ENCODE measurements at places on chromosomes 4 and X.

DNA sequence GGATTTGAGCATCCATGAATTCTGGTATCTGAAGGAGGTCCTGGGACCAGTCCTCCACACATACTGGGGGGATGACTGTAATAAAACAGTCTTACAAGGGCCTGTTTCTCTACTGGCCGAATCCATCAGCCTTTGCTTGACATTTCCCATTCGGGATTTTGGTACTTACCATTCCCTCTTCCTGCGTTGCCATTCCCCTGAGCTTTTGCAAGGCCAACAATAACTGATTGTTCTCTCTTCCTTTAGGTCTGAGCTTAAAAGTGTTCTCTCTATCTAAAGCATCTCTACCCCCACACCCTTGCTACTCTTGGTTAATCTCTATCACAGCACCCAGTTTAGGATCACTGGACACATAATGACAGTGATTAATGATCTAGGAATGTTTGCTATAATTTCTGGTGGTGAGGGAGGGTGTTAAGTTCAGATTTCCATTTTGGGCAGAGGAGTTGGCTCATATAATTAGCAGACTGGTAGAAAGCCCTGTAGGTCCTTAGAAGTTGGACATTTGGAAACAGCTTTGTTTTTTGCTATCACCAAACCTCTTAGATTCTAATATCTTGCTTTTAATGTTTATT lies 29.4 kb downstream of the TMA16 start:
- DNase-seq, result no peak

DNA sequence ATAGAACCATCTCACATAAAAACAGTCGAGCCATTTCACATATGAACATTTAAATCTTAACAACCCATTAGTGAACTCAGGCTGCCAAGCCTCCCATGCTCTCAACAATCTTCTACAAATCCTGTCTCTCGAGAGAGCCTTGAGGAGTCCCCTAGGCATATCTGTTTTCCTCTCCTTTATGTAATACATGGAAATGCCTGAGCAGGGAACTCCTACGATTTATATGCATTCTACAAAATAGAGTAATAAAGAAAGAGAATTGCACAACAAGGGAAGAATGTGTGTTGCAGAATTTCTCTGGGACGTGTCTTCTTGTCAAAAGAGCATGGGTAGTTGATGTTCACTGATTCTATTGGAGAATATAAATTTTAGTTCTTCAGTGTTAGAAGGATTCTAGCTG lies 101.8 kb upstream of the VCX2 start:
- DNase-seq, result no peak

GRCh38 chrX:19609541-19609940 lies 94.2 kb upstream of the MAP3K15 start:
- DNase-seq, result no peak

- DNase-seq, result no peak
Measured at GRCh38 chr4:186104890-186105646, 564 bp downstream of the FAM149A start.

DNA sequence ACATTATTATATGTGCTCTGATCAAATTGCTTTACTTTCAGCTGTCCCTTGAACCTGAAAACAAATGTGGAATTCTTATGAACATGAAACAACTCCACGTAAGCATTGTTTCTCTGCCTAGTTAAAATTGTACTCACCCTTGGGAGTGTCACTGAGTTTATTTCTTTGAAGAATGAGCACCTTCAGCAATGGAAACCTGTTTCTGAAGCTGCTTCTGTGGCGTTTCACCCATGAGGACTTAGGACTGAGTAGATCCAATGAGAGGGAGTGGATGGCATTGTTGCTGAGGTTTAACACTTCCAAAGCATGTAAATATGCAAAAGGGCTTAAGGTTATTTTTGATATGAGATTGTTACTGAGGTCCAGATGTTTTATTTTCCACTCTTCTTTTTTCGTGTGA lies 3.2 kb downstream of the LRRC66 start:
- no peak for DNase-seq

- DNase-seq, result no peak
Measured at GRCh38 chr4:727576-727975, 21.9 kb downstream of the PCGF3 start.

GRCh38 chr4:21856301-21856700 lies 92.3 kb downstream of the KCNIP4 start:
- no peak for DNase-seq

- no peak for DNase-seq
Measured at GRCh38 chr4:112736718-112737135, 99.8 kb downstream of the LARP7 start.

- DNase-seq, result no peak
Measured at GRCh38 chrX:15676886-15677285, 12.3 kb upstream of the CLTRN start.

DNA sequence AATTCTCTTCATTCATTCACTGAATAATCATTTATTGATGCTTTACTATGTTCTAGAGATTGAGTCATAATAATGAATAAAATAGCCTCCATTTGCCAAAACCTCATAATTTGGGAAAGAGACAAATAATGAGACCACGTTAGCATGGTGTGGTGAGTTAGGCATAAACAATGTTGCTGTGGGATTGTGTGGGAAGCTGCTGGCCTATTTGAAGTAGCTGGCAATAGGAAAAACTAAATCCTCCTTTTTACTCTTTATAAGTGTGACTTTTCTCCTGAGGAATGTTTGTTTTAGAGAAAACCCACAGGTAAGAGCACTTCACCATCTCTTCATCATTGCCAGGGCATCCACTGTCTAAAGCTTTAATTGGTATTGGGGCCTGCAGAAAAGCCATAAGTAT lies 95.3 kb downstream of the AREG start:
- DNase-seq, result no peak

- DNase-seq, result no peak
Measured at GRCh38 chrX:93538575-93538974, 134.8 kb downstream of the NAP1L3 start.

DNA sequence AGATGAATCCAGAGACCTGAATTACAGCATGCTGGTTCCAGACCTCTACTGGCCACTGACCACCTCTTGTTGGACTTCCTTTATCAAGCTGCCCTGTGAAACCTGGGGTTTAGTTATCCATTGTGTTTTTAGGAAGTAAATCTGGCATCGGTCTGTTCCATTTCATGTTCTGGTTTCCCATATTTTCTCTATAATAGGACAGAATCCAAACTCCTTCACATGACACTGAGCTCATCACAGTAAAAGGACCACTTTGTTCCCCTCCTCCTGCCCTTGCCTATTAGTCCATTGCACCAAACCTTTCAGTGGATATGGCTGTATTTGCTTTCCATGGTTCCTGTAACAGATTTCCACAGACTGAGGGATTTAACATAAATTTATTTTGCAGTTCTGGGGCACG lies 4.0 kb downstream of the MFAP3L start:
- DNase-seq, result no peak

DNA sequence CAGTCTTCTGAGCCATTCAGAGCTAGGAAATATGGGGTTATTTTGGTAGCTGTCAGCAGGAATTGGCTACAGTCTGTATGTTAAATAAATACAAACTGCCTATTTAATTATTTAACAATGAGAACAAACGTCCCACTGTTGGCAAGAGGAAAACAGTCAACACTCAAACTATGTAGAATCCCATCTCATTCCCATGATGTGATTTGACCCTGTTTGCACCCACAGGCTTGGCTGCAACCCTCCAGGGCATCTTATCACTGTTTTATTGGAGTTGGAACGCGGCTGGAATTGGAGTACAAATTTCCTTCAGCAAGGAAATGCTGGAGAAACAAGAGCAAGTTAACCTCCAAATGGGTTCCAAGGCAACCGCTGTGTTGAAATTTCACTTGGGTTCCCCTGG lies 124.0 kb downstream of the KIT start:
- DNase-seq, result no peak

GRCh38 chr4:28868841-28869240 lies 1851.3 kb upstream of the PCDH7 start:
- no peak for DNase-seq

DNA sequence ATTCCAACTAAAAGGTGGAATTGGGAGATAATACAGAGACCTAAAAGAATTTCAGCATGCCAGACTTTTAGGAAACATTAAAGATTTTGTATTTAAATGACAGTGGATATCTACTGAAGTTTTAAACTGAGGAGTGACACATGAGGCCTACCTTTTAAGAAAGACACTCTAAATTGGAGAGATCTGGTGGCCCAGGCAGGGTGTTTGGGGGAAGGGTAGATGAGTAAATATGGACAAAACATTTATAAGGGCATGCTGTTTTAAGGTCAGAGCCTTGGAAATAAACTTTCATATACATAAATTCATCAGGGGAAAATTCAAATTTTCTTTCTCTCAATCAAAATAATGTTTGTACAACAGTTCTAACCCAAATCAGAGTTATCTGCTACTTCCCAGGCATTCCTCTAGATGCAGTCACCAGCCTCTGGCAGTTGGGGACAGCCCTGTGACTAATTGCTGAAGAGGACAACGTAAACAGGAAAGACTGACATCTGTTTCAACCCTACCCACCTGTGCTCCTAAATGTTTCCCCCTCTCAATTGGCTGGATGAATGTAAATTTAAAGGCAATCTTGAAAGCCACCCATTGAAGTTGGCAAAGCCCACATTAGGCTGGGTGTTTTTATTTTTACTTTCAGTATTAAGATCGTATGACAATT lies 1646.9 kb upstream of the ADGRL3 start:
- no peak for DNase-seq

GRCh38 chrX:72038868-72039267 lies 92.8 kb downstream of the RTL5 start:
- DNase-seq, result no peak

GRCh38 chr4:56197387-56197786 lies 189.9 kb downstream of the AASDH start:
- DNase-seq, result no peak

DNA sequence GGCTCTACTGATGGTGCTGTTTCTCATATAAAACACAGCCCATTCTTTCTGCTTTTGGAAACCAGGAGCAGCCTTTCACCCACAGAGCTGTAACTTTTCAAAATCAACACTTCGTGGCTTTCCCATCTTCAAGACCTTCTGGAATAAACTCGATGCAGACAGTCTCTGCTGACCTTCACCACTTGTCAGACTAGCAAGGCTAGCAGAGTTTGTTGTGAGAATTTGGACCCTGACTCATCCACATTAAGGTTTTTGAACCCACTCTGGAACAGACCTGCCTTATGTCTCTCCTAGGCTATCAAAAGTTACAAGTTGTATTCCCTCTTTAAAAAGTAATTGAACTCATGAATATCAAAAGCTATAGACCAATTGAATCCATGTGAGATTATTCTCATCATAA lies 88.6 kb downstream of the MAML3 start:
- DNase-seq, result no peak

DNA sequence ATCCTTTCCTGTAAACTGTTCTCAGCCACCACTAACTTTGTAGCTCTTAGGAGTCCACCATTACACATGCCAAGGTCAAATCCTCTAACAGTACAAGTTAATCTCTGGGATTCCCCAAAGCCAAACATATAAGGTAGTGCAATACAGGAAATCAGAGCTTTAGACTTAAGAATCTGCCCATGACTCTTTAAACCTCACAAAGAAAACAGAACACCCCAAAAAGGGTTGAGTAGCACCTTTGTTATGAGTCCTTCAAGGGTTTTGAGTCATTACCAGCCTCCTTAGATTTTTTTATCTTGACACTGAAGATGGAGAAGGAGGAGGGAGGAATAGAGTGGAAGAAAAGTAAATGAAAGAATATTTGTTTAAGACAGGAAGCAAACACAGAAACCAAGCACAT lies 243.9 kb upstream of the SPANXN1 start:
- DNase-seq, result no peak

GRCh38 chr4:123564758-123565346 lies 168.3 kb downstream of the SPRY1 start:
- no peak for DNase-seq

GRCh38 chr4:152590179-152591031 lies 54.5 kb upstream of the FBXW7 start:
- no peak for DNase-seq

DNA sequence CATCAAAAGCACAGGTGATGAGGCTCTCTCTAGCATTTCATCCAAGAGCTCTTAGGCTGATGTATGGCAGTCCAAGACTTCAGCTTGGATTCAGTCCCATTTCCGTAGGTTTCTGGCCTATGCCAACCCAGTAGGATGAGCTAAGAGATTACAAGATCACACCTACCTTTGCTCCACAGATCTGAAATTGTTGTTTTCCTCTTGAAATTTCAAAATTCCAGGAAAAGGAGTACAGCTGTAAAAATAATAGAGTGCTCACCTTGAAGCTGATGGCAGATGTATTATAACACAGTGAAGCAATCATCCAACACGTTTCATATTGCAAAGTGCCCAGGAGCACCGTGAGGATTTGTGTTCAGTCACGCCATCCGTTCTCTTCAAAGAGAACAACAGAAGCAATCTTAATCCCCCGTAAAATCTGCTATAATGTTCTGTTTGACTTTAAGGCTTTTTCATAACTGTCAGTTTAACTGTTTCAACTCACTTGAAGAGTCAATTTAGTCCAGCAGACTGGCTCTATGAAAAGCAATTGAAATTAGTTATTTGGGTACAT lies 137.5 kb downstream of the CPE start:
- DNase-seq, result no peak

GRCh38 chr4:69951602-69952001 lies 13.9 kb downstream of the CSN2 start:
- no peak for DNase-seq

DNA sequence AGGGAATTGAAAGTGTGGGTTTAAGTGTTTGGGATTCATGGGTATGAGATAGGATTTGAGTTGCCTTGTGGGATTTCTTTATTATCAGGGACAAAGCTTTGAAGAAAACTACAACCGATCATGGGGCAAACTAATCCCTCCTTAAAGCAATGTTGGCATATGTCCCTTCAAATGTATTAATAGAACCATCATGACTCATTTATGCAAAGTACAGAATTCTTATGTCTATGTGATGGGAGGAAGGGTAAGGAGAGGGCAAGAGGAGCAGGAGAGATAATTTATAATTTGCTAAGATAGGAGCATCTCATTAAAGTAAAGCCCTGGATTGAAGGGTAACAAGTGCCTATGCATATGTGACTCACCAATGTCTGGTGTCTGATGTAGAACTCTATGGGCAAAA lies 94.2 kb downstream of the PHEX start:
- no peak for DNase-seq

- DNase-seq, result no peak
Measured at GRCh38 chr4:931194-931959, 739 bp downstream of the GAK start.

DNA sequence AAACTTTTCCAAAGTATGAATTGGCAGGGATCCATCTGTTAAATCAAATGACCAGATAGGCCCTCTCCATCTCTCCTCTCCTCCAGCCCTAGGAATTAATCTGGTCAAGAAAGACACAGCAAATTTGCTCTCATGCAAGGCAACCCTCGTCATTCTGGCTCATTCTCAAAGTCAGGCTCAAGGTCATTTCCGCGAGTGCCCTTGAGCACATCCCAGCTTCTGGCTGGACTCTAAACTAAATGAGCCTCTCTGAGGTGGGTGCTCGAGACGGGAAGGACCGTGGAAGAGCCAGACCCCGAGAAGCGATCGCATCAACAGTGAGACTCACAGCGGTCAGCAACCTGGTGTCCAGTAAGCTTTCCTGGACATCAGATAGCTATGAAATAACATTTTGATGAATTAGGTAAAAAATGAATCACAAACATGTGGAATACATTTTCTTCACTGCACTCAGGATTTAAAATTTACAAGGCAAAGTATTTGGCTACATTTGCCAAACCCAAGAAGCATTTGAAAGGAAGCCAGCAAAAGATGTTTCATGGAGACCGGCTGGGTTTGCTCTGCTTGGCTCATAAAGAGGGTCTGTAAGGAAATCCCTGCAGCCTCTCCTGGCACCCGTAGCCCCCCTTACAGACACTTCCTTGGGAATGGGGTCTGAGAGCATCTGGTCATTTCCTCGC lies 121.0 kb downstream of the ENPP6 start:
- DNase-seq, result no peak
